ENCODE measurements at places on chromosomes 1 and 21.
A peak's percentile ranks its signal among the peaks of the same experiment; 100 is the strongest.

- DNase-seq = no peak
Measured at GRCh38 chr1:24903011-24903461, 27.0 kb downstream of the RUNX3 start.

DNA sequence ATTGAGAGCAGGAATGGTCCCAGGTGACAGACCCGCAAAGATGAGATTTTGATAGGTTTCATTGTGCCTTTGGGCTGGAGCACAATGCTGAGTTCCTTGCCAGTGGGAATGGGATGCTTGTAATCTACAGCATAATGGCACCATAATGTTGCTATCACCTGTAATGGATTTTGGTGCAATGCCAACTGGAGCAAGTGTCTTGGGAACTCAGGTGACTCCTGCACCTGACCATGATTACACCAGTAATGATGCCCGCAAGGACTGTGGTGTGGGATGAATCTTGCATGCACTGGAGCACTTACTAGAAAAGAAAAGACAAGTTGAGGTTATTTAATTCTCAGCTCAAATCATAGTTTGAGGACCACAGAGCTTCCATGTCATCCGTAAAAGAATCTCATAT, 96.7 kb downstream of the PTPRU start:
- no peak for DNase-seq

- DNase-seq = no peak
Measured at GRCh38 chr1:28395181-28395580, 25.6 kb downstream of the PHACTR4 start.

- DNase-seq = peak; percentile 3
Measured at GRCh38 chr1:210482945-210483617, 154.4 kb downstream of the HHAT start.

DNA sequence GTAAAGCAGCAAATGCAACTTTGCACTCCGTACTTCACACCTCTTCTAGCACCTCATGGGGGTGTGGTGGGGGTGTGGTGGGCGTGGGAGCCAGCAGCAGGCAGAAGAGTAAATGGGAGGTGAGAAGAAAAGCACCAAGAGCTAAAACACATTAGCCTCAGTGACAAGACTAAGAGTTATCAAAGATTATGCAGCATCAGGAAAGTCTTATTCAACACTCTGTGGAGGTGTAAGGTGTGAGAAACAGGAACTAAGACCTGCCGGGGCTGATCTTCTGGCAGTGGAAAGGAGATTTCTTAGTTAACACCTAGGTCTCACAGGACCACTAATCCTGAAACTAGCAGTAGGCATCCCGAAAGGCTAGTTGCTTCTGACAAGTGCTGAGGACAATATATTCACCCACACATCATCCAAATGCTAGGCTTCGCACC, 9.9 kb downstream of the TGFBR3 start:
- DNase-seq = no peak

GRCh38 chr1:203985676-203986075, 87.2 kb upstream of the SOX13 start:
- no peak for DNase-seq

DNA sequence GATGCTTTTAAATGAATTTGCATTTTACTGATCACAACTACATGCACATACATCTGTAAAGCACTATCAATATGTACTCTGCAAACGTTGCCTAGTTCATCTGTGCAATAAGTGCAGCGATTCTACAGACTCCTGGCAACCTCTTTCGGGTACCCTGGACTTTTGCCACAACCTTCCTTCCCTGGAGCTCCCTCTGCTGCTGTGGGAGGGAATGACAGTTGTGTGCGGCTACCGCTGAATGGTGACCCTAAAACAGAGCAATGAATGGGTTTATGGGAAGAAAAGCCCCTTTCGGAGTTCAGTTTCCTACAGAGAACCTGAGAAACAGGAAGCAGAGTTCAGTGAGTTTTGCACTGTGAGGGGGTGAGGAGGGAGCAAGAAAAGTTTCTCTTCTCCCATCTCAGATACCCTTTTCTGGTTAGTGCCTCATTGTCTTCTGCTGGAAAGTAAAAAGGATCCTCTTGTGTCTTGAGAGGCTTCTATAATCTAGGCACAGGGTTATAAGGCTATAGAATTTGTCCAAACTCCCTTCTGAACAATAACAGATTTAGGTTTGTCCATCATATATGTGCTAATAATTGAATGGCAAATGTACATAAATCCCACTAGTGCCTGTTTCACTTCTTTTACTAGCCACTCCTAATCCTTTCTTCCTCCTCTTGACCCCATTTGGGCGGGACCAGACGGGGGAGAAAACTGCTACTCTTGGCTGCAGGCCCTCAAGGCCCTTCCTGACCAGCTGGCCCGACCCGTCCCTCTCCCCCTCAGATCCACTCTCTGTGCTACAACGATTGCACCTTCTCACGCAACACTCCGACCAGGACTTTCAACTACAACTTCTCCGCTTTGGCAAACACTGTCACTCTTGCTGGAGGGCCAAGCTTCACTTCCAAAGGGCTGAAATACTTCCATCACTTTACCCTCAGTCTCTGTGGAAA, 19.8 kb upstream of the SARS1 start:
- DNase-seq = no peak

GRCh38 chr21:38639571-38640354, 141.5 kb upstream of the ERG start:
- DNase-seq = no peak

DNA sequence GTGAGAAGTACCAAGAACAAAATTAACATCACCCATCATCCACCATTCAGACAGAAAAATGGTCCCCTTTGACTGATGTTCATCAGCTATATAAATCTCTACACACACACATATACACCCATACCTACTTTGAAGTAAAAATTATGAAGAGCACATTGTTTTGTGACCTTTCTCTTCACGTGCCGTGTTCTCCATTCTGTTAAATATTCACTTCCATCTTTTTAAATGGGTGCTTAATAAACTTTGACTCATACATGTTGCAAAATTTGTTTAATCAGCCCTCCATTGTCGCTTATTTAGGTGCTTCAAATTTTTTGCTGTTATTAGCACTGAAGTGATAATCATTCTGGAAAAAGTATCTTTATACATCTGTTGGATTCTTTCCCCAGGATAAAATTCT, 80.1 kb downstream of the CLIC6 start:
- DNase-seq = no peak

DNA sequence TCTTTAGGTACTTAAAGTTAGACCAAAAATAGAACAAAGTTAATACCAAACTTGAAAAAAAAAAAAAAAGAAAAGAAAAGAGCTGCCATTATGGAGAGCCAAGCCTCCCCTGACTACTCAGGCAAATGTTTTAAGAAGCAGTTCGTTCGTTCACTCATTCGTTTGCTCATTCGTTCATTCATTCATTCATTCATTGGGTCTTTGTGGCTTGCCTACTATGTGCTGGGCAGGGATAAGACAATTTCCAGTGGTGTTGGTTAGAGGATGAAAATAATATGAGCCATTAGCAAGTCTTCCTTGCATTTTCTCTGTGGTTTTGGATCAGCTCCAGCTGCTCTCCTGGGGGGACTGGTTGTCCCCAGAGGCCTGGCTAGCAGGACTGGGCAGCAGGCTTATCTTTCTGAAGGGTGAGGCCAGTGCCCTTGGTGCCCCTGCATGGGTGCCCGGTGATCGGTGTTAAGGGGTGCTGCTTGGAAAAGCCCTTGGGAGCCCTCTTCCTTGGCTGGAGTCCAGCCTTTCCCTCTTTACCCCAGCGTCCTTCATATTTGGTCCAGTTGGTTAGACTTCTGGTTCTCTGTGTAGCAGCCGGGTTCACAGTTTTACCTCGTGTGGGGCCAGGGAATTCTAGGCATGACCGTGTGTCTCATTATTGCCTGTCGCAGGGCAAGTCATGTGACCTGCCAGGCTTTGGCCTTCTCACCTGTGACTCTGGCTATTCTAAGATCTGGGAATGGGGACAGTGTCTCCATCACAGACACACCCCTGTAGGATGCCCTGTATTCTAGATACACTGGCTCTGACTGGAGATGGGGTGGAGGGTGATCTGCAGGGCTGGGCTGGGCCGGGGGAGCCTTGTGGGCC, 32.8 kb downstream of the LHX4 start:
- no peak for DNase-seq

GRCh38 chr1:79741720-79742421, 735.3 kb upstream of the ADGRL4 start:
- DNase-seq = no peak

- no peak for DNase-seq
Measured at GRCh38 chr1:46961066-46961758, 19.9 kb upstream of the CYP4A11 start.

DNA sequence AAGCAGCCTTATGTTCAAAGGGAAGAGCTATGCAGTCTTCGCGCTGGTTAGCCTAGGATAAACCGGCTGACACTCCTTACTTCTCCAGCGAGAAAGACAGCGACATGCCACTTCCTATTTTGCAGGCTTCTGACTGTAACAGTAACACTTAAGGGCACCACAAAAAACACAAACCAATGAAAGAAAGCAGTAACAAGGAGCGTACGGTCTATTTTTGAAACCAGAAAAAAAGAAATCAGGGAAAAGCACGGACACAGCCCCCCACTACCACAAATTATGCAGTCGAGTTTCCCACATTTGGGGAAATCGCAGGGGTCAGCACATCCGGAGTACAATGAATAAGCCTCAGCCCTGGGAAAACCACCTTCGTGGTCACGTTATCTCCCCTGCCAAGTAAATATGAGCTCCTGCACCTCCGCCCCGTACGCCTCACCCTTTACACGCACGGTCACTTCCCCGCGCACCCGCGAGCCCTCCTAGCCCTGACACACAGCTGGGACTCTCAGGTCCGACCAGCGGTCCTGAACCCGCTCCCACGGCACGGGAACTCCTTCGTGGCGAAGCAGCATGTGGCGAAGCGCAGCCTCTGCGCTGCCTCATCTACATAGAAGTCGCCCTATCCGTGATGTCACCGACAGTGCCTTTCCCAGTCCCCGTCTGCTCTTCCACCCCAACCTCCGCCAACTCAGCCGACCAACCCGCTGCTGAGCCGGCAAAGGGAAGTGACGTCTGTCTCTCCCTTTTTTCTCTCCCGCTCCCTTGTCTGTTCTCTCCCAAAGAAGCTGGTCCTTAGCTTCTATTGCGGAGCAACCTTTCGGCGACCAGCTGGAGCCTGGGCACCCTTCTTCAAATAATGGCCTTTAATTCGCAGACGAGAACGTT, 40.9 kb upstream of the PPIAL4F start:
- DNase-seq = peak; percentile 96

GRCh38 chr1:224671076-224671475, 55.0 kb downstream of the CNIH3 start:
- DNase-seq = no peak
